ENCODE measurements at places on chromosomes 6 and 20.

DNA sequence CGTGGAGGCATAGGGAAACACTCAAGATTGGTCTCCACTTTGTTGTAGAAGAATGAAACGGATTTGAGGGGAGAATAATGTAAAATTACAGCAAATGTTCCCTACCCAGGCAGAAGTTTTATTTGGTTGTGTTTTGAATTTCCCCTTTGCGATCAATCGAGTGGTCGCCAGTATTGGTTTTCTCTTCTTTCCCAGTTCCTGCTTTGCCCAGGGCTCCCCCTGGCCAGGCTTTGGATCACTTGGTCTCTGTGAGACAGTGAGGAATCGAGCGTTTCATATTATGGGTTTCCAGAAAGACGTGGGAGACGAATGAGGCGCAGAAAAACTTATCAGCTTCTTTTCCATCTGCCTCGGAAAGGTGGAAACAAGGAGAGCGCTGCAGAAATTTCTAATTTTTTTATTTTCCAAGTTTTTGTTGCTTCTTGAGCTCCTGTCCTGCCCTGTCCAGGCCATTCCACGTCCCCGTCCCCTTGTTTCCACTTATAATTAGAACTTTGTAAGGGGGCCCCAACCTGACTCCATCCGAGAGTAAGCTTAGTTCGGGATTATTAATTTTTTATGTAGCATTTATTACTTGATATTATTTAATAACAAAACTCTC lies 7.5 kb upstream of the TBX18 start:
- ATAC-seq: no peak

GRCh38 chr6:45687570-45687969 lies 309.8 kb upstream of the SUPT3H start:
- peak; percentile 56 for ATAC-seq

DNA sequence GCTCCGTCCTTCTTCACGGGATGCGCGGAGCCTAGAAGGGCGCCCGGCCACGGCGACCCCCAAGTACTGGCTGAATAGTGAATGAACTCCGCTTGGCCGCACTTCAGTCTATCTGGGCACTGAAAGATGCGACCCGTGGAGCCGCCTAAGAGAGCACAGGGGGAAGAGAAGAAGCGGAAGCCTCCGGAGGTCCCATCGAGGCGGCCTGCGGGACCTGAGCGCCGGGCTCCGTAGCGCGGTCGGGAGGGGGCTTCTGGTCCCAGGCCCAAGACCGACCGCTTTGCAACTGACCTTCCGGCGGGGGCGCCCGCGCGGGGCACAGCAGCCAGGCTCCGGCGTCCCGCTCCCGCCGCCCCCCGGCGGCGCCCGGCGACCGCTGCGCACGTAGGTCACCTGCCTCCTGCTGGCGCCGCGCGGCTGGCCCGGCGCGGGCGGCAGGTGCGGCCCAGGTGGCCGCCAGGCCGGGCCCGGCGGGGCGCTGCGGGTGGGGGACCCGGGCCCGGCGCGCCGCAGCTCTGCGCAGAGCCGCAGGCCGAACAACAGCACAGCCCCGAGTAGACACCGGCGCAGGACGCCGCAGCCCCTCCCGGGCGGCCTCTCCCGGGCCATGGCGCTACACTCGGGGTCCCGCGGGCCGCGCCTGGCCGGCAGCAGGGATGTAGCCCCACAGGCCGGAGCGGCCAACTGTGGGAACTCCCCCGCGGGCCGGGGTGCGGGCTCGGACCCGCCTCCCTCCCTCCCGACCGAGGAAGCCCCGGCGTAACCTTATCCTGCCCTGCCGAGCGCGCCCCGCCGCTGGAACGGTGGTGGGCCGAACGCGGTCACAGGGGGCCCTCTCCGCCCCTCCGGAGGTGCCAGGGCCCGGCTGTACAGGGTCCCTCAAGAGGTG lies at the start of gene METTL24:
Gene METTL24, minus strand, starts transcription at position 686 of the 889 bp plus-strand sequence. Its CDS starts 77 bp downstream, at position 609.
- no peak for ATAC-seq

DNA sequence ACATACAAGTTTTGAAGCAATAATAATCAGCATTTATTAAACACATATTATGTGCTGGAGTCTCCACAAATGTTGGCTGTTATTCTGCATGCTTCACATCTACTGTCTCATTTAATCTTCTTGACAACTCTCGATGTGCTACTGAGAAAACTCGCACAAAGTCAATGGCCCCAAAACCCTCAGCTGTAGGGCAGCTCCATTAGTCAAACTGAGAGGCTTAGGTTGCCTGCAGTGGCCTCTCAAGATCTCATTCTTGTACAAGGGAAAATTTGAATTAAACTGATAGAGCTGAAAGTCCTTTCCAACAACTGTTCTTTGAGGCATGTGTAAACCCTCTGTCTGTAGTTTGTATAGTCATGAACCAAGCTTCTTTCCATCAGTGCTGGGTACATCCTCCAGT lies 49.8 kb downstream of the MBOAT1 start:
- no peak for ATAC-seq

DNA sequence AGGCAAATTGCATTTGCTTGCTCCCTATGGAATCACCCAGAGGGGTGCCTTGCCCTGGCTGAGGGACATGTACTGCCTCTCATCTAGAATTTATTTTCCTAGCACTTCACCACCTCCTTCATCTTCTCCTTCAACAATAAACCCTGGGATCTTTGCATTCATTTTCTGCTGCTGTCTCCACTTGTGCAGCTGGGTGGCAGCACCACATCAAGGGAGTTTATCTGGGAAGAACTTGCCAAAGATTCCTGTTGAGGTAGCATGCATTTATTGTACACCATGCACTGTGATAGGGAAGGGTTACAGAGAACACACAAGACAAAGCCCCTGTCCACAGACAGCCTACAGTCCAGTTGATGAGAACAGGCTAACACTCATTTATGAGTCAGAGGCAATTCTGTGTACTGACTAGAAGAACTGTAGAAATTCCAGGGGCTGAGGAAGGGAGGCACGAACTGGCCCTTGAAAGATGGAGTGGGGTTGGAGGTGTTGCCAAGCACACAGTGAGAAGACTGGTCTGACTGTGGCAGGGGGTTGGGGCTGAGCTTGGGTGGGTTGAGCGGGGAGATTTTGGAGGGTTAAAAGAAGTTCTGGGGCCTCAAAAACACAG lies 17.5 kb downstream of the C20orf173 start:
- no peak for ATAC-seq

DNA sequence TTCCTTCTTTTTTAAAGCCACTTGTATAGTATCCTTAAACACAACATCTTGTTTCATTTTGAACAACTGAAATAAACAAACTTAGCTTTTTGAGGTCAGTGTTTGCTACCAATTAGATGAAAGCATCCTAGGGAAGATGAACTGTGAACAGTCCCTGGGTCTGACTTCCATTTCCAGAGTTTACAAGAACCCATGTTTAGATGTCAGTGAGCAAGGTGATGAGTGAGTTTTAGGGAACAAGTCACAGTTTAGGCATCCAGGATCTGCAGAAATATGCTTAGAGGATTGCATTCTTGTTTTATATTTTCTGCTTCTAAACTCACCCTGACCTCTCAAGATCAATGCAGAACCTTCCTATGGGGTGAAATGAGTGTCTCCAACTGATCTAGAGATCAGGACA lies 3.0 kb downstream of the ZC2HC1B start:
- no peak for ATAC-seq

DNA sequence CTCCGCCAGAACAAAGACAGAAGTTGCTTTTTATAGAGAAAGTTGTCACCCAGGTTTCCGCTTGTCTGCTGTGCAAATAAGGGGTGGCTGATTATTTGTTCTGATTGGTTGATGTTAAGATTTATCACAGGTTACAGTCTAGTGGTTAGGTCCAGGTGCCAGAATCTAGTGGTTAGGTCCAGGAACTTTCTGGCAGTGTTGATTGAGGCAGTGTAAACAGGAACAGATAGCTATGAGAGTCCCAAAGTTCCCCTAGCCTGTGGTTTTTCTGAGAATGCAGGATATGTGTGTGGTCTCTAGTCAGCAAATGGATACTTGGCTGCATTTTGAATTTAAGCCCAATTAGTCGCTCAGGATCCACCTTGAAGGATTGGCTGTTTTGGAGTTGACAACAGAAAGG lies 148.0 kb downstream of the TMEM200A start:
- ATAC-seq: peak; percentile 60

- ATAC-seq: no peak
Measured at GRCh38 chr6:55220961-55221360, 46.6 kb downstream of the HCRTR2 start.

- ATAC-seq: peak; percentile 55
Measured at GRCh38 chr6:110876170-110876773, 1.7 kb downstream of the AMD1 start.

DNA sequence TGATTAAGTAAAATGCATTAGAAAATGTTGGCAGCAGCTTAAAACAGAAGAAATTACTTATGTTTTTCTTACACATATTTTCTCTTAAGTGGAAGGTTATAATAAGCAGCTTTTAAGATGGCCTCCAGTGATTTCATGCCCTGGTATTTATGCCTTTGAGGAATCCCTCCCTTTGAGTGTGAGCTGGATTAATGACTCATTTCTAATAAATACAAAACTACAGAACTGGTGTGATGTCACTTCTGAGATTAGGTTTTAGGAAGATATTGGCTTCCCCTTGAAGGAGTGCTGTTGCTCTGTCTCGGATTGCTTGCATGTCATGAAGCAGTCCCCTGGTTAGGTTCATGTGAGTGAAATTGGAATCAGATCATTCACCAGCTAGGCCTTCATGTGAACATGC lies 143.2 kb upstream of the EPHA7 start:
- no peak for ATAC-seq

DNA sequence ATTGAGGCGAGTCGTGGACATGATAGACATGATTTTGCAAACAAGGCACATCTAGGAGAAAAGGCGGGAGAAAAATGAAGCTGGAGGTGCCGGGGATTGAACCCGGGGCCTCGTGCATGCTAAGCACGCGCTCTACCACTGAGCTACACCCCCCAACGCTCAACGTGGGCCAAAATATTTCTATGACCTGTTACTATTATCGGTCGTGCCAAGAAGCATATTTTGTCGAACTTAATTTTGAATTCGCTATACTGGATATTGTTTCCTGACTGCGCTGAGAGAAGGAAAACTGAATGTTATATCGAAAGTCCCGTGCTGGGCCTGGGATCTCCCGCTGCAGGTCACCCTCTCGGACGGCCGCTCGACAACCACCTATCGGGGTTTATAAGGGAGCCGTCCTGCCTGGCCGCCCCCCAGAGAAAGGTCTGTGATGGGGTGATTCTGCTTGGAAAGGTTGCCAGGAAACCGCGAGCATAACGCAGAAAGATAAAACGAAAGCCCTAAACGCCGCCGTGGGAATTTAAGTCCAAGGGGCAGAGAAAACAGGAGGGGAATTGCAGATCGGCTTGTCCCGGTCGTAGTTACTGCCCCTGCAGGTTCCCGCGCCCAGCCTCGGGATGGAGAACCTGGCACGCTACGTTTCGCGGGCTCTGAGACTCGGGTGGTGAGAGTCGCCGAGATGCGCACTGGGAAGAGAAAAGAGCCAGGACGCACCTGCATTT lies 60.0 kb downstream of the TRIM27 start:
- peak; percentile 57 for ATAC-seq

GRCh38 chr6:11363881-11364576 lies 131.6 kb upstream of the NEDD9 start:
- ATAC-seq: peak; percentile 74

- ATAC-seq: no peak
Measured at GRCh38 chr6:32050562-32050961, 12.3 kb downstream of the CYP21A2 start.

DNA sequence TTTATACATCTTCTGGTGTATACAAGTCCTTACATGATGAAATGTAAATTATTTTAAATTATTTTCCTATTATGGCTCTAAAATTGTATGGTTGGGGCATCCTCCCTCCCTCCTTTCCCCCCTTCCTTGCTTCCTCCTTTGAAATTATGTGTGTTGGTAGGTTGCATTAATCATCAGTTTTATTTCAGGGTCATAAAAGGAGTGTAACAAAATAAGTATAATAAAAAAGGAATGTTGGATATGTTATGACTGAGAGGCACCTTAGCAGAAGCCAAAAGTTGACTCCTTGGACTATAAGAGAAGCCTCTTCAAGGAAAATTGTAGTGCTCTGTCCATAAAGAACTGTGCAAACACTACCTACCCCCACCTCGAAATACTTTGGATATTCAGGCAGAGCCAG lies 46.6 kb upstream of the PTPRK start:
- ATAC-seq: no peak

GRCh38 chr20:48858075-48858790 lies 30.4 kb upstream of the PREX1 start:
- ATAC-seq: no peak

GRCh38 chr6:68615938-68616337 lies 19.1 kb upstream of the ADGRB3 start:
- no peak for ATAC-seq

DNA sequence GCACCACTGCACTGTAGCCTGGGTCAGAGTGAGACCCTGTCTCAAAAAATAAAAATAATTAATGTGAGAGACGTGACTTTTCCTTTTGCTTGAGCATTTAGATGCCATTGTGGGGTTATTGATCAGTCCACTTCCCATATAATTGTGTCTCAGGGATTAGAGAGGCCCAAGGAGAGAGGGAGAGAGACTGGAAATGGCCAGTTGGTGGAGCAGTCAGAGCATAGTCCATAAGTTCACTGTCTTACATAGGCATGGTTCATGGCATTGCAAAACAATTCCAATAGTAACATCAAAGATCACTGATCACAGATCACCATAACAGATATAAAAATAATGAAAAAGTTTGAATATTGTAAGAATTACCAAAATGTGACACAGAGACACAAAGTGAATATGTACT lies 15.2 kb upstream of the SDHAF4 start:
- no peak for ATAC-seq

DNA sequence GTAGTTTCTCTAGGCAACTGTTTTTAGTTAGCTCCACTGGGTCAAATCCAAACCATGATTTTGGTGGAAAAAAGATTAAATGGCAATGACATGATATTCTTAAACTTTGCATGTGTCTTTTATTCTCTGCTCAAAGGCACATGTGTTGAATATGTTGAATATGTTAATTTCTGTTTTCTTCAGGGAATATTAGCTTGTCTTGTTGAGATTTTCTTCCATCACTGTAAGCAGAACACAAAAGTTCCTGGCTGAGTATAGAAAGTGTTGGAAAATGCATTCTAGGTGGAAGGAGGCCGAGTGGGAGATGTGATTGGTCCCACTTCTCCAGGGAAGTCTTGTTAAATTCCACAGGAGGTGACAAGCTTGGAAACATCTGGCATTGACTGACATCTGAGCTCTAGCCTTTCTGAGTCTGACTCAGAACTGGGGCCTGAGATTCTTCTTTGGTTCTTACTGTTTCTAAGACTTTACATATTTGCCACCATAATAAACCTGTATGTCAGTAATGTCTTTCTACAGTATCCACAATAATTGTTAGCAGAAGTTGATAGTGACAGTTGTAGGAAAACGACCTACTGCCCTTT lies 81.1 kb downstream of the LAMA4 start:
- ATAC-seq: no peak

- no peak for ATAC-seq
Measured at GRCh38 chr6:109821428-109821827, 130.3 kb downstream of the FIG4 start.

- no peak for ATAC-seq
Measured at GRCh38 chr6:157571269-157571668, 190.3 kb downstream of the ZDHHC14 start.
